GM10248 (cell line): ENCODE measurements at places on chromosomes 13 and 19.
A peak's percentile ranks its signal among the peaks of the same experiment; 100 is the strongest.

- no peak for DNase-seq
These were observed 29.2 kb downstream of the SIPA1L3 start for GRCh38 chr19:37936166-37936565.

- DNase-seq = peak; percentile 49
These were observed 71.9 kb downstream of the FLT1 start for GRCh38 chr13:28423010-28423409.

DNA sequence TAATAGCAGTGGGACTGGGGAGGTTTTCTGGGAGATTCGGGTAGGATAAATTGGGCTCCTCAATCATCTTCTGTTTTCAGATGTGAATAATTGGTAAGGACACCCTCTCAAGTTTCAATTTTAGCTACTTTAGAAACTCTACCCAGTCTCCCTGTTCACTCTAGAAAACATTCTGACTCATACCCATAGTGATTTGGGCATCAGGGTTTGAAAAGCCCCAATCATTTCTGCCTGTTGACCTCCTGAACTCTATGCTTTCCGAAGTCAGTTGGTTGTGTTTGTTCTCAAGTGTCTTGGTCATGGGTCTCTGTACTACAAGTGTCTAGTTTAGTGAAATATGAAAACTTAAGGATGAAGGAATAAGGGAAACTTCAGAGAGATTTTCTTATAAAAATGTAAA is 911.3 kb upstream of the GPC6 start:
- DNase-seq = no peak

DNA sequence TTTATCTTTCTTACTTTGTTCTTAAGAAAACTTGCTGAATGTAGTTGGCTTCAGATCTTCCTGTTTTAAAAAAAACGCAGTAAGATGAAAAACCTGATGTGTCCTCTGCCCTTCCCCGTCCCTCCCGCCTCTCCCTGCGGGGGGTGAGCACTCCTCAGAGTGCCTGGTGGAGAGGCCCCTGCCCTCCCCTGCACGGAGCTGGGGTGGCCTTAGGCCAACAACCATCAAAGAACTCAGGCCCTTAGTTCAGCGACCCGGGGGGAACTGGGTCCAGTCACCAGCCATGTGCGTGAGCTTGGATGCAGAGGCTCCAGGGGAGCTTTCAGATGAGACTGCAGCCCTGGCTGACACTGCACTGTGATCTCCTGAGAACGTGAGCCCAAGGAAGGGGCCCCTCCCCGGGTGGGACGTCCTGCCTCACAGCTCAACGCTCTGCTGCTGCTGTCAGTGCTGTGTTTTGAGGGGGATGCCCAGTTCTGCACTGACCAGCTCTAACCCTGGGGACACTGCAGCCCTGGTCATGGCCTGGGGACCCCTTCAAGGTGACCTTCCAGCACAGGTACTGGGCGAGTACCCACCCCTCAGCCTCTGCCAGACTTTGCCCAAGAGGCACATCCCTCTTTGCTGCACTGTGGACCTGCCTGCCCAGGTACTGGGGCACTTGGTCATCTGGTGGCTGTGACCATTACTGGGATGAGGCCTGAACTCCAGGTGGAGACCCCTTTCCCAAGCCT is 42.7 kb downstream of the ANKRD10 start:
- DNase-seq = no peak

GRCh38 chr13:92573467-92574057 is 653.0 kb upstream of the GPC6 start:
- DNase-seq = peak; percentile 10

GRCh38 chr13:76048131-76048530 is 412.0 kb downstream of the LMO7 start:
- DNase-seq = no peak

DNA sequence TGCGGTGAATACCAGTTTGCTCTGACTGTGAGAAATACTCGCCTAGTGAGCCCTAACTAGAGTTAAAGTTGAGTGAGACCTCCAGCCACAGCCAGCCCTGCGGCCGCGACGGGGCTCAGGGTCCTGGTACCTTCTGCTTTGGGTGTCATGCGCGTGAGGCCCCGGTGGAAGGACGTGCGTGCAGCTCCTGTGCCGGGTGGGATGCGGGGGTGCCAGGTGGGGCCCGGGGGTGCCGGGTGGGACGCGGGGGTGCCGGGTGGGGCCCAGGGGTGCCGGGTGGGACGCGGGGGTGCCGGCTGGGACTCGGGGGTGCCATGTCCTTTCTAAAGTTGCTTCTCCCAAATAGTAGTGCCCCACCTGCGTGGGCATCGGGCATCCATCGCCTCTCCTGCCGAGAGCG is 8.5 kb upstream of the TMPRSS9 start:
- no peak for DNase-seq

DNA sequence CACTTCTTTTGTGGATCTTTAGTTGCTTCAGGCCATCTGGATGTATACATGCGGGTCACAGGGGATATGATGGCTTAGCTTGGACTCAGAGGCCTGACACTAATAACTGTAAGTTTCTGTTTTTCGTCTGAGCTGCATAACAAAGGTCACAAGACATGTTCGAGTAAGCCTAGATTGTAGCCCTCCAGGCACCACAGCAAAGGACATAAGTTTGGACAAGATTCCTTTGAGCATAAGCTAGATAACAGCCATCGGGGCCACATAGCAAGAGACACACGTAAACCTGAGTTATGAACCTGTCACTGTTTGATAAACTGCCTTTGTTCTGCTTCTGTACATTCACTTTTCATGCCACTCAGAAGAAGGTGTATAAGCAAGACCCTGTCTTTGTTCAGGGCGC is 14.6 kb downstream of the IGFL3 start:
- no peak for DNase-seq

- DNase-seq = no peak
These were observed 283.4 kb downstream of the DACH1 start for GRCh38 chr13:71583581-71583980.

- no peak for DNase-seq
These were observed 45.4 kb downstream of the CHST8 start for GRCh38 chr19:33667141-33667650.

GRCh38 chr13:40433577-40433976 is 232.9 kb downstream of the FOXO1 start:
- no peak for DNase-seq

DNA sequence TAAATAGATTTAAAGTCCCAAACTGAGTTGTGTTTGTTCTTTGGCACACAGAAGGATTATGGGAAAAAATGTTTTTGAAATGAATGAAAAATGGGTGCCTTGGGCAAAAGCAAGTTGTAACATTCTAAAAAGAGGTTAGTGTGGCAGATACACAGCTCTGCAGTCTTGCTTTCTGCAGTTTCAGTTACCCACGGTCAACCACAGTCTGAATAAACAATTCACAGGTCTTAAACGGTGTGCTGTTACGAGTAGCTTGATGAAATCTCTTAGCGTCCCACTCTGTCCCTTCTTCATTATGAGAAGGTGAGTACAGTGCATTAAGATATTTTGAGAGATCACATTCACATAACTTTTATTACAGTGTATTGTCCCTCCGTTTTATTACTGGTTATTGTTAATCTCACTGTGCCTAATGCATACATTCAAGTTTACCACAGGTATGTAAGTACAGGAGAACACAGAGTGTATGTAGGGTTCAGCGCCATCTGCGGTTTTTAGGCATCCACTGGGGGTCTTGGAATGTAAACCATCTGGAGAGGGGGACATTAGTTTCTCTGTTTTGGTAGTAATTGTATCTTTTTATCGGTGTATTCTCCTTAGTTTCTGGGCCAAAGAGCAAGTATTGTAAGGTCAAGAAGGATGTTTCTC is 8.1 kb downstream of the FARP1 start:
- no peak for DNase-seq

DNA sequence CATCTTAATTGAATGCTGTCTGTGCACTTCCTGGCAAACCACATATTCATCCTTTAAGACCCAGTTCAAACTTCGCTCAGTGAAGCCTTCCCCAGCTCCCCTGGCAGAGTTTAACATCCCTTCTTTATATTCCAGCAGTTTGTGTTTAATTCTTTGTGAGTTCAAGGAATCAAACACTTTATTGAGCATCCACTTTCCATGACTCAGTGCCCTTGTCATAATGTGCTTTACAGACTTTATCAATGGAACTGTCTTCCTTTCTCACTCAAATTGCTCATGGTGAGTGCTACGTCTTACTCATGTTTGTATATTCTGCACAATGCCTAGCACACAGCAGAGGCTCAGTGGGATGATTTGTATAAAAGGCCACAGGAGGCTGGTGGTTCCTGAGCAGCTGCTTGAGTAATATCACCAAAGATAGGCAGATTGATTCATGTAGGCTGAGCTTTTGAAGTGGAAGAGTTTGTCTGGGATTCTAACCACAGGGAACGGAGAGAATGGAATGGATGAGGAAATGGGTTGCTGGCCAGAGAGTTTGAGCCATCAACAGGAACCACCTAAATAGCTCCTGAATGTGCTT is 44.2 kb downstream of the SERTM1 start:
- no peak for DNase-seq

DNA sequence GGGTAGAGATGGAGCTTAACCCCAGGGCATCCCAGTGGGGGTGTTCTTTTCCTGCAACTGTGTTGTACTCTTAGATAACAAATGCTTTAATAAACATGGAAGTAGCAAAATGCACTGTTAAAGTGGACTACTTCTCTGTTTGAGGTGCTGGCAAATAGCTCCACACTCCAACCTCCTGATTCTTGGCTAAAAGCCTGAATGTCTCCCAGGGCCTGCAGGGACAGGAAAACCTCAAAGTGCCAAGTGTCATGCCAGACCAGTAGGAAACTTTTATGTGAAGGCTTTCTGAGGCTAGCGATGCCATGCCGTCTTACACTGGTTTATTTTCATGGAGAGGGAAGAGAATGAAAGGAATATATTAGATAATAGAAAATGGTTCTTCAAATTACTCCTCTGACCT is 6.8 kb downstream of the FREM2 start:
- DNase-seq = no peak

DNA sequence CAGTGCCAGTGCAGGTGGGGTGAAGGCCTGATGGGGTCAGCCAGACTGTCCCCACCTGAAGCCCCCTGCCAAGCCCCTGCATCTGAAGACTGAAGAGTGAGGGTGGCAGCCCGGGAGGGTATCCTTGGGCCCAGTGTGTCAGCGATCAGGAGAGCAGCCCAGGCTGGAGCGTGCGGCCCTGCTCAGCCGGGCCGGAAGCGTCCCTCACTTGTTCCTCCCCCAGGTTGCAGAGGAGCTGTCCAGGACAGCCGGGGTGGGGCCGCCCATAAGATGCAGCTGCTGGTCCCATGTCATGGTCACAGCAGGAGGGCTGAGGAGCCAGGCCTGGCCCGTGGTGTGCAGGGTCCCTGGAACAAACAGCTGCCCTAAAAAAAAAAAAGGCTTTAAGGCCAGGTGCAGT is 55.4 kb downstream of the KDM4B start:
- no peak for DNase-seq

- no peak for DNase-seq
These were observed 757 bp downstream of the WASF3 start for GRCh38 chr13:26558074-26558805.

GRCh38 chr19:35874392-35874930 is 6.1 kb downstream of the APLP1 start:
- DNase-seq = no peak

DNA sequence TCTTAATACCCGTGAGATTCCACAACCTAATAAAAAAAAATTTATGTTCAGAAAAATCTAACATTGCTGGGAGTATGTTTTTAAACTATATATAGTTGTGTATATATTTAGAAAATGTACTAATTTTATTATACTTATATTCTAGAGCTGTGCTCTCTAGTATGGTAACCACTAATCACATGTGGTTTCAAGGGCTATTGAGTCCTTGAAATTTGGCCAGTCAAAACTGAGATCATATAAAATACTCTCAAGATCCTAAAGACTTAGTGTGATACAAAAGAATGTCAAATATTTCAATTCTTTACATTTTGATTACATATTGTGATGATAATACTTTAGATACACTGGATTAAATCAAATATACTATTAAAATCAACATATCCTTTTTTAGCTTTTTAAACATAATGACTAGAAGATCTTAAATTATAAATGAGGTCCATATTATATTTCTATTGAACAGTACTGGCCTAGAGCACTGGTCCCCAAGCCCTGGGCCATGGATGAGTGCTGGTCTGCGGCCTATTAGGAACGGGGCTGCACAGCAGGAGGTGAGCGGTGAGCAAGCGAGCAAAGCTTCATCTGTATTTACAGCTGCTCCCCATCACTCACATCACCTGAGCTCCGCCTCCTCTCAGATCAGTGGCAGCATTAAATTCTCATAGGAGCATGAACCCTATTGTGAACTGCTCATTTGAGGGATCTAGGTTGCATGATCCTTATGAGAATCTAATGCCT is 176.5 kb upstream of the NBEA start:
- DNase-seq = no peak

GRCh38 chr19:35484252-35485036 is 5.8 kb downstream of the KRTDAP start:
- peak; percentile 81 for DNase-seq

GRCh38 chr13:43360892-43361610 is 337.7 kb downstream of the DNAJC15 start:
- no peak for DNase-seq

- no peak for DNase-seq
These were observed 20.2 kb downstream of the KLK5 start for GRCh38 chr19:50932690-50933083.

GRCh38 chr19:710767-711166 is 2.0 kb downstream of the PALM start:
- DNase-seq = no peak

GRCh38 chr19:50803633-50804419 is 13.6 kb downstream of the ACP4 start:
- no peak for DNase-seq

DNA sequence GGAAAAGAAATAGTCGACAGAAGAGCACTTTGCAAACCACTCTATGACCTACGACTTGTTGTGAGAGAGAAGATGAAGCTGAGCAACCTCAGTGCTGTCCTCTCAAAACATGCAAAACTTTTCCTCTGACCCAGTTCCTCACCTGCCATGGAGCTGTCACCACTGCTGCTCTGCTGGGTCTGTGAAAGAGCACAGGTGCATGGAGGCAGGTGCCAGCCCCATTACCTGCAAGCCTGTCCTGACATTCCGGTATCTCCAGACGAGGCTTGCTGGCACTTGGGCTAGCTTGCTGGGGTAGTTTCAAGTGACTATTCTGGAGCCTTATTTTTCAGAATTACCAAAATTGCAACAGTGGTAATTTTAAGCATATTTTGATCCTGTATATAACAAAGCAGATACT is 49.5 kb upstream of the RFXAP start:
- no peak for DNase-seq

- DNase-seq = no peak
These were observed 91.0 kb upstream of the SLC15A1 start for GRCh38 chr13:98843482-98843877.

- DNase-seq = no peak
These were observed 74.9 kb downstream of the SOX1 start for GRCh38 chr13:112141643-112142400.

- DNase-seq = no peak
These were observed 60.5 kb upstream of the KCTD15 start for GRCh38 chr19:33736158-33736557.

GRCh38 chr13:92175330-92175729 is 776.9 kb downstream of the GPC5 start:
- peak; percentile 10 for DNase-seq

GRCh38 chr13:49649244-49649962 is 21.1 kb downstream of the ARL11 start:
- no peak for DNase-seq
